ENCODE measurements at places on chromosomes 7 and 10.

GRCh38 chr10:114911801-114912469 lies 26.1 kb upstream of the TRUB1 start:
- no peak for DNase-seq

DNA sequence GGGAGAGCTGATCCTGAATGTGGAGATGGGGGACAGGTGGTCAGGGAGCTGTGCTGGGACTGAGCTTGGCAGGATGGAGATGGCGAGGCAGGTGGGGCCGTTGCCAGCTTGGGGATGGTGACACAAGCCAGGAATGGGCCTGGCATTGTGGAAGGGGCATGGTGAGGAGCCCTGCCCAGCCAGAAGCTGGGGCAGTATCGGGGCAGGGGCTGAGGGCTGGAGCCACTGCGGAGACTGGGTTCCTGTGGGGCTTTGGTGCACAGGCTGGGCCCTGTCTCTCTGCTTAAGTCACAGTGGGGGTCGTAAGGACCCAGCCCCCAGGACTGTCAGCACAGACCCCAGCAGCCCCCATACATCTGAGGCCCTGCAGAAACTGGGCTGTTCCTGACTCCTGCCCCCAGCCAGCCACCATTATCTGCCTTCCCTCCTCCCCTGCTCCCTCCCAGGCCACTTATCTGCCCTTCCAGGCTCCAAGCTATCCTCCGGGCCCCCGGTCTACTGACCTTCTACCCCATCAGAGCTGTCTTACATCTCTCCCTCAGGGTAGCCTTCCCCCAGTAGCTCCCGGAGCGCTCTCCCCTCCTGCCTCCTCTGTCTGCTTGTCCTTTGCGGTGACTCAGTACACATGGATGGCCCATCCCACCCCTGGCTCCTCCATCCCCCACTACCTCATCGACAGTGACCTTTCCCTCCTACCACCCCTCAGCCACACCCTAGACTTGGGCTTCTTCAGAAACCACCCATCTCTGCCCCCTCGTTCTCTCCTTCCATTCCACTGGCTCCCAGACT lies 44.2 kb downstream of the PPIF start:
- no peak for DNase-seq

- no peak for DNase-seq
These were observed 86.6 kb upstream of the KCTD7 start for GRCh38 chr7:66542049-66542448.

DNA sequence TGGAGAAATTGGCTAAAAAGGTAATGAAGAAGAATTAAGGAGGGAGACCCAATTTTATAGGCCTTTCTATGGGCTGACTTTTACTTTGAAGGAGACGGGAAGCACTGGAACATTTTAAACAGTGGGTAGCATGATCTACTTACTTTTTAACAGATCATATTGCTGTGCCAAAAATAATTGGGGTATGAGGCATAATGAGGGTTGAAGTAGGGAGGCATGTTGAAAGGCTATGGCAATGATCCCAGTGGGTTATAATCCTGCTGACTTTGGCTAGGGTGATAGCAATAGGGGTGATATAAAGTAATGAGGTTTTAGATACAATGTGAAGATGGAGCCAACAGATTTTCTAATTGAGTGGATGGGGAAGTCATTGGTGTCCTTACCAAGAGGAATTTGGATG lies 73.2 kb downstream of the GPR37 start:
- no peak for DNase-seq

GRCh38 chr10:132133005-132133404 lies 53.7 kb upstream of the DPYSL4 start:
- no peak for DNase-seq

DNA sequence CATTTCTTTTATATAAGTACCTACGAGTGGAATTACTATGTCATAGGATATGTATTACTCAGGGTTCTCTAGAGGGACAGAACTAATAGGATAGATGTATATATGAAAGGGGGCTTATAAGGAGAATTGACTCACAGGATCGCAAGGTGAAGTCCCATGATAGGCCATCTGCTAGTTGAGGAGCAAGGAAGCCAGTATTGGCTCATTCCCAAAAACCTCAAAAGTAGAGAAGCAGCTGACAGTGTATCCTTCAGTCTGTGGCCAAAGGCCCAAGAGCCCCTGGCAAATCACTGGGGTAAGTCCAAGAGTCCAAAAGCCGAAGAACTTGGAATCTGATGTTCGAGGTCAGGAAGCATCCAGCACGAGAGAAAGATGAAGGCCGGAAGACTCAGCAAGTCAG lies 59.8 kb downstream of the GALNT17 start:
- DNase-seq = no peak

DNA sequence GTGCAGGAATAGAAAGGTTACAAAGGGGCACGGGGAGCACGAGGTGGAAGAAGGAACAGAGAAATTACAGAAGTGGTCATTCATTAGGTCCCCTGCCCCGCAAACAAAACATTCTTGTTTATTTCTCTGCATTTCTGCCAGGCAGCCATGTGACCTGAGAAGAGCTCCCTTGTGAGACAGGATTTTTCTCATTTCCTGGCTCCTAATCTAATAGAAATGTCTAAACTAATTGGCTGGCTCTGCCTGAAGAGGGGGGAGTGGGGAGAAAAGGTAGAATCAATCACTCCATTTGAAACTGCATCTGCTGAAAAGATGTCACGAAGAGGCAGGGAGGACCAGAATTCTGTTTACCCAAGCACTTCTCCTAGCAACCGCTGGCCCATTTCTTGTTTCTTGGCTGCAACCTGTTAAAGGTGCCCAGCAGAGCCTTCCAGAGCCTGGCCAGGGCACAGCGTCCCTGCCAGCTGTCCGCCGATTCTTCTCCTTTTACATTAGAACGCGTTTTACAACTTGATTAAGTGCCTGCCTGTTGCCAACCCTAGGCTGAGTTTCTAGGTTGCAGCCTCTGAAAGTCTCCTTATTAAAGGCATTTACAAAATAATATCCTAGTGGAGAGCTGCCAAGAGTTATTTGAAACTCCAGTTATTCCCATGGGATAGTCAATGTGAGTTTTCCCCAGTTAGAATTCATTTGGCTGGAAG lies 1227.6 kb downstream of the TYW1 start:
- no peak for DNase-seq

DNA sequence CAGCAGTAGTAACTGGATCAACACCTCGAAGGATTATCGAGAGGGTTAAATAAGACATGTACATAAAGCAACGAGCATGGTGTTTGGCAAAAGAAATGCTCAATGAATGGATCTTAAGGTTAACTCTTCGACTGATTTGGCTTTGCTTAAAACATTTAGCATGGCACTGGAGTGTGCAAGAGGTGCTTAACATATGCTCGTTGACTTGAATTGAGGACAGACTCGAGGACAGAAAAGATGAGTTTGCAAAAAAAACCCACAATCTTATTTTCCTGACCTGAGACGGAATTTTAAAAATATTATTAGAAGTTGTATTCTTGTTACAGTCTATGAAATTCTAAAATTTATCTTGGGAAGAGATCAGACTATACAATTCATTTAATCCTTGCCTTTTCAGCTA lies 49.4 kb upstream of the ST8SIA6 start:
- no peak for DNase-seq

- no peak for DNase-seq
These were observed 1.7 kb downstream of the LRRC4 start for GRCh38 chr7:128029405-128029995.

- DNase-seq = no peak
These were observed 38.2 kb downstream of the HTRA1 start for GRCh38 chr10:122499491-122499941.

Data from stimulated activated CD8-positive, alpha-beta memory T cell treated with anti-CD3 and anti-CD28 coated beads, Interleukin-2, amount 100 ng/mL, for 1 hour (primary cell).